Aorta (tissue), 5 donors: ENCODE measurements at places on chromosomes 1 and 21. TPM values are rescaled to one million over a fixed set of nuclear protein-coding genes. Genes with fewer than 3 reads are reported as not detected.

Gene ABCG1
- total RNA-seq: 18.7 TPM

GRCh38 chr1:186865253-186865652, 36.5 kb downstream of the PLA2G4A start:
- H3K4me1 ChIP-seq: no peaks in the 10 kb centered on the region
- H3K27me3 ChIP-seq: no peaks in the 10 kb centered on the region
- H3K4me3 ChIP-seq: no peak overlapping the region

- H3K36me3 ChIP-seq: no peaks in the 10 kb centered on the region
Measured at GRCh38 chr1:176843352-176844297, 320.9 kb downstream of the ASTN1 start.

DNA sequence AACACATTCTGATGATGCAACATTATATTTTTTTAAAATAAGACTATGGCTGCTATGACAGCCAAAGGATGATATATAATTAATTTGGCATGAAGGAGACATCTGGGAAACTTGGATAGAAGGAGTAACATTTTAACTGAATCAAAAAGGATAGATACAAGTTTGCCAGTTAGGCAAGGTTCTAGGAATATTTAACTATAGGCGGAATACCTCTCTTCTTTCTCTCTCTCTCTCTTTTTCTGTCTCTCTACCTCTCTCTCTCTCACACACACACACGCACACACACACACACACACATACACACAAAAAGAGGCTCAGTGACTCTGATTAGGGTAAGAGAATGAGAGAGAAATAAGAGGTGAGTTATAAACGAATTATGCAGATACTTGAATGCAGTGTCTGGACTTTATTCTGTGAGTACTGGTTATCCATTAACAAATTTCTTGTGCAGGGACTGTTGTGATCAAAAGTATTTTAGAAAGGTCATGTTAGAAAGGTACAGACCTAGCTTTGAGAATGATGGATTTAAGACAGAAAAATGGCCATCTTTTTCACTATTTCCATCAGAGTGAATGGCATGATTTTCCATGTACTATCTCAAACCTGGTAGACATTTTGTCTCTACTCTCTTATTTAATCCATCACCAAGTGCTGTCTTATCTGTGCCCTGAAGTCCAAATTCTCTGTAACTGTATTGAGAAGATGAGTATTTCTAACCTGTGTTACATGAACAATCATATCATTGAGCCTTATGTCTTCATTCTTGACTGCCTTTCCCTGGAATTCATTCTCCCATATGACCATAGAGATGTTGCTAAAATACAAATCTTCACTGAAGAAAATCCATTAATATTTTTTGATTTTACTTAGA, 1106.9 kb upstream of the ADGRL4 start:
- no peaks in the 10 kb centered on the region for H3K27me3 ChIP-seq
- no peak overlapping the region for H3K27ac ChIP-seq
- H3K36me3 ChIP-seq: no peaks in the 10 kb centered on the region
- H3K4me1 ChIP-seq: no peaks in the 10 kb centered on the region
- DNase-seq: no peak

DNA sequence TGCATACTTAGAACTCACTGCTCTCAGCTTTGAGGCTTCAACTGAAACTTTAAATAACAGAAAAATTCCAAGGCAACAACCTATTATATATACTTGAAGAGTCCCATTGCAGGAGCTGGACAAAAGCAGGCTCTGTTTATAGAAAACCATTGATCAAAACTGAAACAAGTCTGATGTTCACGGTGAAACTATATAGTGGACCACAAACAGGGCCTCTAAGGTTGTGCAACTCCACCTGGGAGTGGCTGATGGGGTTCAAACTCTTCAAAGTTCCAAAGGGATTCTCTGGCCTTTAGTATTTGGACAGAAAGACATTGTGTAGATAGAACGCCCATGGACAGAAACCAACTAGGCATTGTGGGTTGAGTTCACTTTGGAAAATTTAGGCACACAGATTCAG, 140.3 kb downstream of the ZC3H11B start:
- no peaks in the 10 kb centered on the region for H3K4me1 ChIP-seq
- no peak for DNase-seq
- H3K36me3 ChIP-seq: no peaks in the 10 kb centered on the region

Gene C1orf141
- total RNA-seq: not detected

Gene SYNC
- 37.5 TPM for total RNA-seq

- no peak overlapping the region for H3K4me3 ChIP-seq
- DNase-seq: no peak
- H3K27me3 ChIP-seq: no peaks in the 10 kb centered on the region
- peaks cover 3% of the 10 kb centered on the region for H3K36me3 ChIP-seq
- H3K4me1 ChIP-seq: no peaks in the 10 kb centered on the region
Measured at GRCh38 chr1:206417774-206418614, 52.3 kb upstream of the IKBKE start.

Gene KCNJ9
- not detected for total RNA-seq

- no peak for DNase-seq
- no peaks in the 10 kb centered on the region for H3K27me3 ChIP-seq
- no peak overlapping the region for H3K27ac ChIP-seq
- peaks cover 24% of the 10 kb centered on the region for H3K36me3 ChIP-seq
- peaks cover 4% of the 10 kb centered on the region for H3K4me1 ChIP-seq
Measured at GRCh38 chr1:168236836-168237611, 11.2 kb downstream of the SFT2D2 start.

Gene TMCC2
- total RNA-seq: 8.2 TPM

Gene LRRC71
- total RNA-seq: 0.42 TPM
